Breast epithelium (tissue), 4 donors: ENCODE measurements at places on chromosomes 7 and 10. TPM values are rescaled to one million over a fixed set of nuclear protein-coding genes. Genes with fewer than 3 reads are reported as not detected.
A peak's percentile ranks its signal among the peaks of the same experiment; 100 is the strongest.

DNA sequence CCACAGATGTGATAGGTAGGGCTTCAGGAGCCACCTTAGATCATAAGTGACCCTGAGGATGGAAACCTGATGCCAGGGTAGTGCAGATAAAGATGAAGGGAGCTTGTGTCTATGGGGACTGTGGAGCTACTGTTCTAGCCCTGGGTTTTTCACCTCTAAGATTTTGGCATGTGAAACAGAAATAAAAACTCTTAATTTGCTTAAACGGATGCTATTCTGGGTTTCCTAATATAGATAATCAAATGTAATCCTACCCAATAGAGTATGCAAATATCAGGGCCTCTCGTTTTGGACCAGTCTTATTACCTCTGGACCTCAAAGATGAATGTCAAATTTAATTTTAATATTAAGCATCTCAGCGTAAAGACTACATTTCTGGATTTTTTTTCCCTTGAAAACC, 49.3 kb downstream of the ABCB4 start:
- no peak for DNase-seq

DNA sequence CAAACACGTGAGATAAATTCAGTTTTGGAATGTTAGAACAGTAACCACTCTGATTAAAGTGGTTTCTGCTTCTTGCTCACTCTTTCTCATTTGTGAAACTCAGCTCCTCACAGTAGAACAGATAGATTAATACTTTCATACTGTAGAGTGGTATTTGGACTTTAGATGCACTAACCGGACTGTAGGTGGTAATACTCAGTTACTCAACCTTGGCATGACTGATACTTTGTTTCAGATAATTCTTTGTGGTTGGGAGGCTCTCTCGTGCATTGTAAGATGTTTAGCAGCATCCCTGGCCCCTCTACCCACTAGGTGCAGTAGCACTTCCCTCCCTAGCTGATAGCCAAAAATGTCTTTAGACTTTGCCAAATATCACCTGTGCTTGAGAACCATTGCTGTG, 37.6 kb downstream of the MCU start:
- no peak for DNase-seq

- no peak for DNase-seq
Measured at GRCh38 chr7:157585113-157585861, 248.5 kb downstream of the DNAJB6 start.

DNA sequence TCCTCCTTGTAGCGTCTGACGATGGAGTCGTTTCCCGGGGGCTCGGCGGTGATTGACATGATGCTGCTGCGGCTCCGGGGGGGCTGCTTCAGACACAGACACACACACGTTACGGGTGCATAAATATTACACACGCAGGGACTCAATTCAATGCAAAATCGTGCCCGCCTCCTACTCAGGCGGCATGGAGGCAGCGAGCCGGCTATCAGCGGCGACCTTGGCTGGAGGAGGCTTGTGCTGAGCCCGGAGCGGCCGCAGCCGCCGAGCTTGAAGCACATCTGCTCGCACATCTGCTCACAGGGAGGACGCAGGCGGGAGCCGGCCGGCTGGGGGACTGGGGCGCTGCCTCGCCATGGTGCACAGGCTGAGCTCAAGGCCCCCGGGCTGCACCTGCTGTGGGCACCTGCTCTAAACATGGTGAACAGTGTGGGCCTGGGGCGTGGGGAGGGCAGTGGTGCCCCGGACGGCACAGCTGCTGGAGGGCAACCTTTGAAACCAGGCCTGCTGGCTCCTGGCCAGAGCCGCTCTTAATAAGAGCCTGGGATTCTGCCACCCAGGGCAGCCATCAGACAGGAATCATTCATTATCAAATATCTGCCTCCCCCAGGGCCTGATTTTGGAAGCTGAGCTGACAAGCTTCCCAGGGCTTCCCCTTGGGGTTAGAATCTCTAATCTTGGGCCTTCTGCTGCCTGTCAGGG, 84.7 kb upstream of the GNA12 start:
- DNase-seq: no peak

DNA sequence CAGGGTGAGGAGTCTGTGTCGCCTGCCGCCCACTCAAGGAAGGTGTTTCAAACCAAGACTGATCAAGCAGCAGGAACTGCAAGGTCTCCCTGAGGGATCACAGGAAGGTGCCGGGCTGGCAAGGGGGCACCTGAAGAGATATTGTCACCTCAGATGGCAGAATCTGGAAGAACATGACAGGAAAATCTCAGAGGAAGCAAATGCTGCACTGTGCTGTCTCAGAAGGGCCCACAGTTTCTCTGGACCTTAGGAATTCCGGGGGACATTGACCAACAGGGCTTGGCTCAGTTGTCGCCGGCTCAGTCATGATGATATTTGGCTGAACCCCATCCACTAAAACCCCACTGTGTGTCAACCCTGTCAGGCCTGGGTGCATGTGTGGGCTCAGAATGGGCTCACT, 31.9 kb upstream of the GPR26 start:
- DNase-seq: no peak

GRCh38 chr7:47669178-47669891, 87.4 kb upstream of the TNS3 start:
- peak; percentile 78 for DNase-seq

DNA sequence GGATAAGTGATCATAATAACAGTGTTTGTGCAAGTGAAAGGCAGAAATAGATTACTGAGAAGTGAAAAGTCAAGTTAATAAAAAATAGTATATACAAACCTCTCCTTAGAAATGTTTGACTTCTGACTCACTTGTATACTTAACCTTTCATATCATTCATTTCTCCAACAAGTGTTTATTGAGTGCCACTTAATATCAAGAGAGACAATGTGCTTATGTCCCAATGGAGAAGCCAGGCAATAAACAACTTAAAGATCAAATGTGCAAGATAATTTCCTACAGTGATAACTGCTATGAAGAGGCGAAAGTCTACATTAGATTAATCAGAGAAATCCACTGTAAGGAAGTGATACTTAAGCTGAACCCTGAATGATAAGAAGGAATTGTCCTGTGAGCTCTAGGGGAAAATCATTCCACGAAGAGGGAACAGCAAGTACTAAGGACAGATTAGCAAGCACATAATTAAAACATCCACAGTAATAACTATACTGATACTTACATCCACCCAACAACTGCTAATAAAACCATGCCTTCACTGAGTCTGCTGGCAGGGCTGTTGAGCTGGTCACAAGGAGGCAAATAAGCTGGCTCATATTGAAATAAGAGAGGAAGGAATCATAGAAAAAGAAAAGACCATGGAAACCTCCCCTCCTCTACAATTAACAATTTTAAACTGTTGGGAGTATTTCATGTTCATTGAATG, 203.5 kb downstream of the CTNNA3 start:
- DNase-seq: no peak

- no peak for DNase-seq
Measured at GRCh38 chr7:27453702-27454405, 208.8 kb downstream of the HIBADH start.

GRCh38 chr7:18806177-18806576, 310.6 kb downstream of the HDAC9 start:
- no peak for DNase-seq

- no peak for DNase-seq
Measured at GRCh38 chr7:17651863-17652385, 288.4 kb downstream of the SNX13 start.

GRCh38 chr7:24388212-24388611, 104.2 kb downstream of the NPY start:
- DNase-seq: no peak

DNA sequence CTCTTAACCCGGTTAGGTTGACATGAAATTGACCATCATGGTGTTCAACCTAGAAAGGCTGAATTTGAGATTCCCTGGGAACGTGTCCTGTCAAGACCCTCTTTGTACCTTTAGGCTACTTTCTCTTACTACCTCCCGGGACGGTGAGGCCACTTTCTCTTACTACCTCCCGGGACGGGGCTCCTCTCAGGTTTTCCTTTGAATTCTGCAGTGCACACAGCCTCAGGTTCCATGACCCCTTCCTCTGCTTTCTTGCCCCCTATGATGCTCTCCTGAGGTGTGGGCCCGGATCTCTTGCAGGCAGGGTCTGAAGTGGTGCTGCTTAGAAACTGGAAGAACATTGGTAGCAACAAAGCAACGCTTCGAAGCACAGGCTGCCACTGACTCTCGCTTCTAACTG, 155.3 kb downstream of the CAMK1D start:
- no peak for DNase-seq

GRCh38 chr10:43965033-43965917, 316.6 kb upstream of the ZNF32 start:
- no peak for DNase-seq

DNA sequence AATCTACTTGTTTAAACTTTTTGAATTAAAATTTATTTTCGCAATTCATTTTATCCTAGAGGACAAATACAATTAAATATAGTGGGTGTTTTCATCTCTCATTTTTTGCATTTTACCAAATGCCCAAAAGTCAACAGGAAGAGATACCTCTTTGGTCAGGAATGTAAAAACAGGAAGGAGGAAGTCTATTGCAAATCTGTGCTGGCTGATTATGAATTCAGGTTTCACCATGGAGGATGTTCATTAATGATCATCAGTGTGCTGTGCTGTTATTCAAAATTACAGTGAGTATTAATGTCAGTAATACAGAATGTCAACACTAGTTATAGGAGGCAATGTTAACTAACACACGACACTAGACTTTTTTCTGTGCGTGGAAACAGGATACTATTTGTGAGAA, 24.7 kb downstream of the EXOC6 start:
- no peak for DNase-seq

DNA sequence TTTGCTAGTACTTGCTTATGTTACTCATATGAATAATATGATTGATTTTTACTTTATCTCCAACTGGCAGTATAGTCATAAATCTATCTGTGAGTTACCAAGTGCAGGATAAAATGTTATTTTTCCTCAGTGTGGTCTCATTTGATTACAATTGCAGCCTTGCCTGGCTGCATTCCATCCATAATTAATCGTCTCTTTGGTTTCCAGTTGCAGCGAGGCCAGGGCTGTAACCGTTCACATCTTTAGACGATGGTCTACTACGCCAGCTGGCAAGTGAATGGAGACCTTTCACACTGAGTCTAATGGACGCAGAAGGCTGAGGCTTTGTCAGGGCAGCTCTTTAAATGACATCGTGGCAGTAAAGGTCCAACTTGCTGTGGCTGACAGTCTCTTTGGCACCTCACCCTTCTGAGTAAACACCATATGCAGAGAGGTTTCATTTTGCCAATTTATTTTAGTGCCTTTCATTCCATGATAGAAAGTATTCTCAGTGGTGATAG, 84.0 kb downstream of the ARL4A start:
- no peak for DNase-seq

DNA sequence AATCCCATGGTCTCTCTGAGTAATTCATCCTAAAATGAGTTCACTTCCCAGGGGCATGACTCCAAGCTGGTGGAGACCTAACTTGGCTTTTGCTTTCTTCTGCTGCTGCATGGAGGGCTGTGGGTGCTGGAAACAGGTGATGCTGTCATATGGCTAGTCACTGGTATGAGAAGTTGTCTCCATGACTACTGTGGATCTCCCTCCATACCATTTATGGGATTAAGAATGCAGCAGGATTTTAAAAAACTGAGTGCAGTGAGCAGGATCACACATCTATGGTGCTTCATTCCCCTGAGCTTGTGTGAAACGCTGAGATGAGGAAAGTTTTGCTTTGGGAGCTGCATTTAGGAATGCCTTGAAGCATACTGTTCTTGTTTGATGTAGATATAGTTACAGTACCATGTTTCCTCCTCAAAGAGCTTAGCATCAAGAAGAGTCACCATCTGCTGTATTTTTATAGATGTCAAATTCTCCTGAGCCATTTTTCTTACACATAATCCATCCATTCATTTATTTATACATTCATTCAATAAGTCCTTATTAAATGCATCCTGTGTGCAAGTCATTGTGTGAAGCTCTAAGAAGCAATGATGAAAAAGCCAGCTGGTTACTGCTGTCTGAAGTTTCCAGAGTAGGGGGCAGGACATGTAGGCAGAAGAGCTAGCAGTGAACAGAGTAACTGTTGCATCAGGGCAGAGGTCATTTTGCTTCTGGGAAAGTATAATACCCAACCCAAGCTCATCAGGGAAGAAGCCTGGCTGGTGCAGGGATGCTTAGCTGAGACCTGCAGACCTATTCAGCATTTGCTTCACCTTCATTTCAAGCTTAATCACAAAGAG, 534.8 kb downstream of the AUTS2 start:
- DNase-seq: no peak

DNA sequence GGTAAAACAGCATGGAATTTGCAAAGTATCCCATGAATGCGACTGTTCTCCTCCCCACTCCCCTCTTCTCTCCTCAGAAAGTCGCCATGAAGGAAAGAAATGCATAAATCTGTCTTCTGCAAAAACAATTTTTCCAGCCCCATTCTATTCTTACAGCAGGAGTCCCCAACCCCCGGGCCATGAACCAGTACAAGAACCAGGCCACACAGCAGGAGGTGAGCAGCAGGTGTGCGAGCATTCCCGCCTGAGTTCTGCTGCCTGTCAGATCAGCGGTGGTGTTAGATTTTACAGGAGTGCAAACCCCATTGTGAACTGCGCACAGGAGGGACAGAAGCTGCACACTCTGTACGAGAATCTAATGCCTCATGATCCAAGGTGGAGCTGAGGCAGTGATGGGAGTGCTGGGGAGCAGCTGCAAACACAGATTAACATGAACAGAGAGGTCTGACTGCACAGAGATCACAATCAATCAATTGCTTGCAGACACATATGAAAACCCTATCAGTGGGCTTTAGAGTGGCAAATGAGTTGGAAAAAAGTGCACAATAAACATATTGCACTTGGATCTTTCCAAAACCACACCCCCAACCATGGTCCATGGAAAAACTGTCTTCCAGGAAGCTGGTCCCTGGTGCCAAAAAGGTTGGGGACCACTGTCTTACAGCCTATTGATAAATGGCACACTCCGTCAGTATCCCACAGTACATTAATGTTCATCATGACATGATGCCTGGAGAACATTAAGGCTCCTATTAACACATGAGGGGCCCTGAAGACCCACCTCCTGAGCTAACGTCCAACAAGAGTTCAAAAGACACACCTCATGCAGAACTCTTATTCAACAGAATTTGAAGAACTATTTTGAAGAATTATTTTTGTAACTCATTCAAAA, 205.0 kb downstream of the PTPRN2 start:
- no peak for DNase-seq

GRCh38 chr10:131638049-131638879, 262.5 kb upstream of the PPP2R2D start:
- DNase-seq: no peak

OR13A1 gene
- total RNA-seq: 0.33 TPM

HMX3 gene
- not detected for total RNA-seq

BLVRA gene
- 56.9 TPM for total RNA-seq

PLEKHS1 gene
- total RNA-seq: not detected

ZNF282 gene
- total RNA-seq: 17.4 TPM

COL13A1 gene
- 0.73 TPM for total RNA-seq

FAM25C gene
- total RNA-seq: not detected

PRSS2 gene
- total RNA-seq: not detected

EN2 gene
- not detected for total RNA-seq

DEPP1 gene
- 2,057 TPM for total RNA-seq

CYP26C1 gene
- 0.15 TPM for total RNA-seq

CCAR1 gene
- total RNA-seq: 91.9 TPM
